ENCODE measurements at places on chromosomes 11 and 22. TPM values are rescaled to one million over a fixed set of nuclear protein-coding genes. Genes with fewer than 3 reads are reported as not detected.

IL18 gene
- total RNA-seq = 63.4 TPM

- no peak overlapping the region for H3K4me3 ChIP-seq
- no peaks in the 10 kb centered on the region for H3K27me3 ChIP-seq
- no peak overlapping the region for H3K27ac ChIP-seq
- H3K4me1 ChIP-seq = no peaks in the 10 kb centered on the region
Measured at GRCh38 chr11:74384641-74385040, 13.6 kb downstream of the PGM2L1 start.

DNA sequence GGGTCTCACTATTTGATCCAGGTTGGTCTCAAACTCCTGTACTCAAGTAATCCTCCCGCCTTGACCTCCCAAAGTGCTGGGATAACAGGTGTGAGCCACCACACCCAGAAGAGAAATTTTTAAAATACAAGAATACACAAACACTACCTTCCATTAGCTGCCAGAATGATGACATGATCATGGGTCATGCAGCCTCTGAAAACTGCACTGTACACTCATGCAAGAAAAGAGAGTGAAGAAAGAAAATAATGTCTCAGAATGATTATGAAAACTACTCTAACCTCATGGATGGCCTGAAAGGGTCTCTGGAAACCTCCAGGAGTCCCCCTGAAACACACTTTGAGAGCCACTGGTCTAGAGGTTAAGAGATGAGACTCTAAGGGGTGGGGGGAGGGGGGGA lies 18.8 kb downstream of the VPS37C start:
- H3K27ac ChIP-seq = no peak overlapping the region
- no peak for DNase-seq
- no peak overlapping the region for H3K4me3 ChIP-seq
- no peaks in the 10 kb centered on the region for H3K36me3 ChIP-seq
- no peaks in the 10 kb centered on the region for H3K27me3 ChIP-seq

DNA sequence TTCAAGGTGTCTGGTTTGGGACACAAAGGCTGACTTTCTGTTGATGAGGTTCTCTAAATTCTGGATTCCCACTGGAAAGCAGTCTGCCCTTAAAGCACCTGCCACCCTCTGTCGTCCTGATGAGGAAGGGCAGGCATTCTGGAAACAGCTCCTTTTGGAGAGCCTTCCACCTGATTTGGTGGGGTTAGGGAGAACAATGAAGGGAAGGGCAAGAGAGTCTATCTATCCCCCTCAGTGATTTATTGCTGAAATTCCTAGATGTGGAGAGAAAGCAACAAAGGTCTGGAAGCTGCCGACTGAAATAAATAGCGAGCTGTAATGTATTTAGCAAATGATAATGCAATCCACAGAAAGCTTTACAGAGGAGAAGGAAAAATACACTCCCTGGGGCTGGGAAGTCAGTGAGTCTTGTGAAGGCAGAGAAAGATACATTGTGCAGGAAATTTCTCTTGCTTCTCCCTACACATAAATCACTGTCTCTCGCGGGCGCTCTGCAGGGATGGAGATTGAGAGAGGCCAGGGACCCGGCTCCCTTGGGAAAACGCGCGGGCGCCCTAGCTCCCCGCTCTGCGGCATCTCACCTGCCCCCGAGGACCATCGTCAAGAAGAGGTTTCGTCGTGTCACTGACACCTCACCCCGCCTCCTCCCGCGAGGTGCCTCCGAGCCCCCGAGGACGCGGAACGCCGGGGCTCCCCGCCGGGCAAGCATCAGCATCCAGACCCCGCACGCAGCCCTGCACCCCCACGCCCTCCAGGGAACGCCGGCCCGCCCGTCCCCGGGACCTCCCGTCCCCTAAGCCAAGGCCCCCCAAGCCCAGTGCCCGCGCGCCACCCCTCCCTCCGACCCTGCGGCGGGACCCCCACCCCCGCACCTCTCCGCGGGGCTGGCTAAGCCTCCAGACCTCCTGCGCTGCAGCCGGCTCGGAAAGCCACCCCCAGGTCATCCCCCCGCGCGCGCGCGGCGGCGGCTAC lies 673 bp downstream of the CDON start:
- H3K36me3 ChIP-seq = no peaks in the 10 kb centered on the region
- H3K27ac ChIP-seq = peak overlapping the region; percentile 24
- peak; percentile 35 for DNase-seq
- no peaks in the 10 kb centered on the region for H3K27me3 ChIP-seq

GRCh38 chr11:46072172-46072964 lies 48.9 kb downstream of the PHF21A start:
- H3K27me3 ChIP-seq = no peaks in the 10 kb centered on the region
- no peak overlapping the region for H3K4me3 ChIP-seq
- no peaks in the 10 kb centered on the region for H3K36me3 ChIP-seq

- H3K4me1 ChIP-seq = no peaks in the 10 kb centered on the region
- DNase-seq = no peak
- H3K27ac ChIP-seq = no peak overlapping the region
- no peaks in the 10 kb centered on the region for H3K36me3 ChIP-seq
- H3K4me3 ChIP-seq = no peak overlapping the region
Measured at GRCh38 chr11:45369313-45369712, 83.2 kb upstream of the SYT13 start.

GRCh38 chr11:1351278-1351937 lies 38.3 kb upstream of the BRSK2 start:
- H3K27me3 ChIP-seq = peaks cover 3% of the 10 kb centered on the region
- no peaks in the 10 kb centered on the region for H3K4me1 ChIP-seq
- no peak for DNase-seq
- no peak overlapping the region for H3K4me3 ChIP-seq

DNA sequence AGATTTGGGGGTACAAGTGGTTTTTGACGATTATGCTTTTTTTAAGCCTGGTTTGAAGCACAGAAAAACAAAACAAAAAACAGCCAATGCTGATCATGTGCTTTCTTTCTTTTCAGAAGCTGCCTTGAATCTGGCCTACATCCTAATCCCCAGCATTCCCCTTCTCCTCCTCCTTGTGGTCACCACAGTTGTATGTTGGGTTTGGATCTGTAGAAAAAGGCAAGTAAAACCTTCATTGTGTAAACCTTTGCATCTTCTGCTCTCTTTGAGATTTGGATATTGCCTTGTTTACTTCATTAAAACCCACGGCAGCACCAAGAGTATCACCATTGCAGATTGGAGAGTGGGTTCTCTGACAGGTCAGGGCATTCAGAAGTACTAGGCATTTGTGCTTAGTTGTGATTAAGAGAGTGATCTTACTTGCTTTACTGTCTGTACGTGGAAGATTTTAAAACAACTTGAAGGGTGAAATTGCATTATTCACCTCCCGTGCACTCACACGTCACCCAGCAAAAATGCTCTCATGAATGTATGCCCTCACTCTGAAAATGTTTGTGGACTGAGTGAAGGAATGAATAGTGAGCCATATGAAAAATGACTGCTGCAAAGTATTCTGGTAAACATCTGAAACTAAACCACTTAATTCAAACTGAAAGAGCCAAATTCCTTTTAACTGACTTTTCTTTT lies 17.0 kb downstream of the LAYN start:
- H3K36me3 ChIP-seq = no peaks in the 10 kb centered on the region
- peak overlapping the region; percentile 6 for H3K27ac ChIP-seq
- no peaks in the 10 kb centered on the region for H3K27me3 ChIP-seq
- H3K4me1 ChIP-seq = no peaks in the 10 kb centered on the region
- H3K4me3 ChIP-seq = no peak overlapping the region

DNA sequence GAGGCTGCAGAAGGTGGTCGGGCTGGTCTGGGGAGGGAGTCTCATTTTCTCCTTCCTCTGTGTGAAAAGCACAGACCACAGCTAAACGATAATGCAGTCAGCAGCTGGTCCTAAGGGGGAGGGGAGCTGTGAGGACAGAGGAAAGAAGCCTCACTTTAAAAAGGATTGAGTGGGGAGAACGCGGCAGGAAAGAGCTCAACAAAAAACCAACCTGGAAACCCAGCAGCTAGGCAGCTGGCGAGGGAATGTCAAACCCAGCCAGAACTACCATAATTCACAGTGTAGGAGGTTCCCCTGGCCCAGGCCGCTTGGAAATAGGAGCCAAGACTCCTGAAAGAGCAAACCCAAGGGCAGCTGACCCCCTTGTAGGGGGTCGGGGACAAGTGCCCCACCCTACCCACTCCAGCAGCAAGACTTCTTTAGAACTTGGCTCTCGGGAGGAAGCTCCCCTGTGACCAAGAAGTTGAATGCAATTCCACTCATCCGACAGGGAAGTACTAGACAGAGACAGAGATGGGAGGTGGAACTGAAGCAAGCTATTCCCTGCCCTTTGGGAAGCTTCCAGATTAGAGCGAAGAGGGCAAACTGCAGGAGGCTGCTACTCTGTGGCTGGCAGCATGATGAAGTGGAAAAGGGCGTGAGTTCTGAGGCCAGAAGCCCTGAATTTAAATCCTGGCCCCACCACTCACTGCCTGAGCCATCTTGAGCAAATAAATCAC lies 16.5 kb upstream of the DGKZ start:
- no peak overlapping the region for H3K27ac ChIP-seq
- H3K4me3 ChIP-seq = no peak overlapping the region
- H3K4me1 ChIP-seq = peaks cover 8% of the 10 kb centered on the region
- H3K27me3 ChIP-seq = peaks cover 31% of the 10 kb centered on the region

- H3K4me1 ChIP-seq = no peaks in the 10 kb centered on the region
- H3K4me3 ChIP-seq = no peak overlapping the region
- H3K36me3 ChIP-seq = no peaks in the 10 kb centered on the region
- no peaks in the 10 kb centered on the region for H3K27me3 ChIP-seq
Measured at GRCh38 chr22:48210198-48210580, 1447.7 kb downstream of the TBC1D22A start.

Data from colonic mucosa (tissue), 4 donors.